NCI-H1092 treated with DMSO at 0.1 percent for 48 hours (cell line): ENCODE measurements at places on chromosomes 16 and 17.

- DNase-seq, result peak; percentile 81
Observed at GRCh38 chr16:20214401-20214800, 112.9 kb downstream of the GP2 start.

DNA sequence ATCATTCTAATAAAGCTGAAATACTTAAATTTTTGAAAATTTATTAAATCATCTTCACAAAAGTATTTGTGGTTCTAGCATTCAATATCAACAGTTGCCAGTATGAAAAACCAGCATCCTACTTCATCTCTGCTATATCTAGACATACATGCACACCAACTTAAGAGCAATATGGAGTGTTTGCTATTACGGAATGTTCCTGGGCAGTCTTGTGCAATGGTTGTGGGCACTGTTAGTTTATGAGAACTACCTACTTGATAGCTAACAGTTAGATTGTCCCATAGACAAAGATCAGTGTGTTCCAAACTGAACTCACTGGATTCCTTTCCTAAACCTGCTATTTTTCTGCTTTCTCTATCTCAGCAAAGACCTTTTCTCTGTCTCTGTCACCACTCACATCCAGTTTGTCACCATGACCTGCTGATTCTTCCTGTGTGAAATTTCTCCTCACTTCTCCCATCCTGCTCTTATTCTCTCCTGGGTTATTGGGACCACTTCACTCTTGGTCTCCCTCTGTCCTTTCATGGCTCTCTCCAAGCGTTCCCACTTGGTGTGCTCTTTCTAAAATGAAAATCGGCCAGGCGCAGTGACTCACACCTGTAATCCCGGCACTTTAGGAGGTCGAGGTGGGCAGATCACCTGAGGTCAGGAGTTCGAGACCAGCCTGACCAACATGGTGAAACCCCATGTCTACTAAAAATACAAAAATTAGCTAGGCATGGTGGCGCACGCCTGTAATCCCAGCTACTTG lies 27.7 kb downstream of the CNTROB start:
- no peak for DNase-seq

DNA sequence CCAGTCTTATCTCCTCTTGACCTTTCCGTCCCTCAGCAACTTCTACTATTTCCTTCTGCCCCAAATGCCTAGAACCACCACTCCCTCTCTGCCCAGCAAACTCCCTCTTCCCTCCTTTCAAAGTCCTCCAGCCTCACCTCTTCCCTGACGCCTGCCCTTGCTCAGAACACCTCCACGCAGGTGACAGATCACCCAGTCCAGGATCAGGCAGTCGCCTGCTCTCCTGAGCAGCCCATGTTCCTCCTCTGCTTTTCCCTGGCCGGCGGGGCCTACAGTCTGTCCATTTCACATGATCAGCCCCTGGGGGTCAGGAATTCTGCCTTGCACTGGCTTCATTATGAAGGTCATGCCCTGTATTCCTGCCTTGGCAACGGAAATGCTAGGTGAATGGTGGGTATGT lies 422 bp downstream of the CD300LF start:
- DNase-seq, result no peak

DNA sequence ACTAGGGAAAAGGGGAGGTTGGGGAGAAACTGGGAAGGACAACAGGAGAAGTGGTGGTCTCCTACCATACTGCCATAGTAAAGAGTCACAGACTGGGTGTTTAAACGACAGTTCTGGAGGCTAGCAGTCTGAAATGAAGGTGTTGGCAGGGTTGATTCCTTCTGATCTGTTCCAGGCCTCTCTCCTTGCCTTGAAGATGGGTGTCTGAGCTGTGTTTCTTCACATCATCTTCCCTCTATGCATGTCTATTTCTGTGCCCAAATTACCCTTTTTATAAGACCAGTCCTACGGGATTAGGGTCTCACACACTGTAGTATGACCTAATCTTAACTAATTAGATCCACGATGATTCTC lies 79.8 kb upstream of the TMEM97 start:
- DNase-seq, result no peak

DNA sequence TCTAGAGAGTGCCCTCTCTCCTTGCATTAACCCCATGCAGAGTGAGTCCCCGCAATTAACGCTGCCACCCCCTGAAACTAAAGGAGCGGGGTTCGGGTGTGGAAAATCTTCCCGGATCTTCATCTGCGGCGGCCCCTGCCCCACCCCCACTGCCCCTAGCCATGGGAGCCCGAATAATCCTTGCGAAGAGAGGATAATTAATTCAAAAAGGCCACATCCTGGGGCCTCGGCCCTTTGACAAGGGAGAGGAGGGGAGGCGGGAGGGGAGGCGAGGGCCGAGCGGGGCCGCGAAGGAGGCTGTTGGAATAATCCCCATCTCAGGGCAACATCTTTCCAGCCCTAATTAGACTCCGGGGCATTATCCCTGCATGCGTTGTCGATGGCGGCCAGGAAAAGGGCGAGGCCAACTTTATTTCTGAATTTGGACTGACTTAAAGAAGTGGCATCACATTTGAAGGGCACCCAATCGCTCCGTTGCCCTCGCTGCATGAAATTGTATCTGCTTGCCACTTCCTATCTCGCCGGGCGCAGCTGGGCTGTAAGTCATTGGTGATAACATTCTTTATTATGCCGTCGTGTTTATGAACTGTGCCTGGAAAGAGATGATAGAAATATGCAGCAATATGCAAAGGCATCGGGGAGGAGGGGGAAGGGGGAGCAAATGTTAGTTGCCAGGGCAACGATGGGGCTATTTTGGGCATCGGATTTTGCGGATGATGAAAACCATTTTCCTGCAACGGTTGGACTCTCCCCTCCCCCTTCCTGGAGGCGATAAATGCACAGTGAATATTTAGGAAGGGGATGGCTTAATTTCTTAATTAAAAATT lies 387.1 kb upstream of the TNRC6C start:
- DNase-seq, result no peak

DNA sequence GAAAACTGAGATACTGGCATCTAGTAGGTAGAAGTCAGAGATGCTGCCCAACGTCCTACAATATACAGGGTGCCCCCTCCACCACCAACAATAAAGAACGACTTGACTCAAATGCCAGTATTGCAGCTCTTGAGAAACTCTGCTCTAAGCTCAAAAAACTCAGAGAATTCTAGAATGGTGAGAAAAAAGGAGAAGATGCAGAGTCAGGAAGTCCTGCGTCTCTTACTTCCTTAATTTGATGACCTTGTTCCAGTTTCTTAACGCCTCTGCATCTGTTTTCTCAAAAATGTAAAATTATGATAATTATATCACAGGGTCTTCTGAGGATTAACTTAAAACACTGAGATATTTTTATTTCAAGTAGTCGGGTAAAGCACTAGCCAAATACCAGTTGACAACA lies 1.7 kb upstream of the HSBP1 start:
- DNase-seq, result no peak

DNA sequence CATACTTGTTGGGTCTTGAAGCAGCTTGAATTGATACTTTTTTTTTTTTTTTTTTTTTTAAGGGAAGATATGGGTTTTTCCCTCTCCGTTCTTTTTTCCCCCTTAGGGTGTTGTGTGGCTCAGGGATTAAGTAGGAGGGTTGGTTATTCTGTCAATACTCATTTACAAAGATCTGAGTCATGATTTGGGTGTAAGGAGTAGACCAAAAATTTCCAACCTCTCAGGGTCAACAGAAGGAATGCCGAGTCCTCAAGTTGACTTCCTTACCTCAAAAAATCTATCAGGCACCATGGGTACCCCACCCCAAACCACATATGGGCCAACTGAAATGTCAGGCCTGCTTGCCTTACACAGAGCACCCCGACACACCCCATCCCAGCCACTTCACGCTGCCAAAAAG lies 230.5 kb downstream of the CCDC182 start:
- DNase-seq, result no peak

DNA sequence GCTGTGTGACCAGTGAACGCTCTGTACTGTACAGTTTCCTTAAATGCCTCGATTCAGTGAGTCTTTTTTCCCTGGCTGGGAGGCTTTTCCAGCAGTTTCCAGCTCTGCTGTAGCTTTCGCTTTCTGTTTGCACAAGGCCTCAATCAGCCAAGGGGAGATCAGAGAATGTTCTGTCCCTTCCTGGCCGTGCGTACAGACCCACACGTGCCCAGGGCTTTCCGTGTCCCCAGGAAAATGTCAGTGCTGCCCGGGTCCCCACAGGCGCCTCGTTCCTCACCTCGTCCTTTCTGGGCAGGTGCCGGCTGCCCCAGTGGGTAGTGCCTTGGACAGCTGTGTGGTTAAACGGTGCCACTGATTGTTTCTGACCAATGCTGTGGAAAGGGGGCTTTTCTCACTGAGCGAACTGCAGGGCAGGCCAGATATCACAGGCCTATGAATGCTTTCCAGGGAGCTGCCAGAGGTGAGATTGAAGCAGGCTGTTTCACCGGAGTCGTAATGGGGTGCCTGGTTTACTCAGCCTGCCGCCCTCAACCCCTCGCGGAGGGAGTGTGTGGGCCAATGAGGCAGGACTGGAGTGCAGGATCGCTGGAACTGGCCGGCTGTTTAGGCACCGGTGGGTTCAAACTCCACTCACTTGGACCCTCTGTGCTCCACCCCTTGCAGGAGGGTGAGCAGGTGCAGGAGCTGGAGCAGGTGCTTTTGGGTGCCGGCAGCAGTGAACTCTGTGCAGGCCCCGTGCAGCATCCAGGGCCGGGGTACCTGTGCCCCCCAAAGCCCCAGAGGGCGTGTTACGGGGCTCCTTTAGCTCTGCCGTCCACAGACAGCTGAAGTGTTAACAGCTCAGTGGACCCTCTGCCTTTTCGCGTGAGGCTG lies 44.4 kb downstream of the ZNF778 start:
- no peak for DNase-seq

- no peak for DNase-seq
Observed at GRCh38 chr17:64531955-64532371, 25.2 kb downstream of the CEP95 start.

GRCh38 chr17:70181376-70181775 lies 12.0 kb downstream of the KCNJ2 start:
- peak; percentile 12 for DNase-seq

GRCh38 chr16:75385507-75386152 lies 47.7 kb downstream of the CFDP1 start:
- DNase-seq, result peak; percentile 63

- DNase-seq, result no peak
Observed at GRCh38 chr16:19153876-19154275, 14.2 kb upstream of the SYT17 start.

DNA sequence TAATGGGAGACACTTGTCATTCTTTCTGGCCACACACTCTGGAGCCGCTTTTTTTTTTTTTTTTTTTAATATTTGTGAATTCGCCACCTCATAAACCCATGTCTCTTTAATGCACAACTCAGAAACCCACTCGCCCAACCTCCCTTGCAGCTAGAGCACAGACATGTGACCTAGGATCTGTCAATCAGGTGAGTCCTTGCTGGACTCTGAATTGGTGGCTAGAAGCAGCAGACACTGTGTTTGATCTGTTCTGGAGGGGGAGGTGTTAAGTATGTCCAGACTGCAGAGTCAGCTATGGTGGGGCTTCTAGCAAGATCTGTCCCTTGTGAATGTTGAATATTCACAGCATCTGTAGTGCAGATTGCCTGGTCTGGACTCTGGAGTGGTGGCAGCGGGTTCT lies 112.1 kb downstream of the PRKCB start:
- DNase-seq, result peak; percentile 32

DNA sequence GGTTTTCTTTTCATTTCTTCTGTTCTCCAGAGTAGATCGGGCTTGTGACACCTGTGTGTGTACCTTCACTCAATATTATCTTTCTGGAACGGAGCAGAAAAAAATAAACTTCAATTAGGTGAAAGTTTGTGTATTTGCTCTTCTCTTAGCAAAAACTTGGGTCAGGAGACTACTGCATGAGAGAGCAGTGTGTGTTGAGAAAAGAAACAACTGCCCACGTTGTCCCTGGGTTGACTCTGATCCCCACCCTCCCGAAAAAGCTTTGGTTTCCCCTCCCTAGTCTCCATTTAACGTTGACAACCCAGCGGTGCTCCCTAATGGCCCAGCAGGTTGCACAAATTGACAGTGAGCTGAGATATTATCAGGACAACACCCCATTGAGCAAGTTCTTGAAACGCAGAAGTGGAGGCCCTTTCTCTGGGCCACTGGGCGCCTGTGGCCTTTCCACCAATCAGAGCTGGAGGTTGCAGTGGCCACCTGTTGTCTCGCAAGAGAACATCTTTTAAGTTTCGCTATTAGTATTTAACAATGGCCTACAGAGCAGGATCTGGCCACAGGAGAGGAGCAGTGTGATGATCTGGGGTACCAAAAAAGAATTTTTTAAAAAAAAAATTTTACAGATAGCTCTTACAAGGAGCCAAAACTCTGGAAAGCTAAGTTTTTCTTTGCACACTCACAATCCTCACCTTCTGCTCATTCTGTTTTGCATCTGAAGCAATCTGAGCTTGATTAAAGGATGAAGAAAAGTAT lies 1.5 kb upstream of the TOX3 start:
- DNase-seq, result peak; percentile 35

GRCh38 chr17:6506679-6507231 lies 49.6 kb downstream of the PITPNM3 start:
- no peak for DNase-seq

DNA sequence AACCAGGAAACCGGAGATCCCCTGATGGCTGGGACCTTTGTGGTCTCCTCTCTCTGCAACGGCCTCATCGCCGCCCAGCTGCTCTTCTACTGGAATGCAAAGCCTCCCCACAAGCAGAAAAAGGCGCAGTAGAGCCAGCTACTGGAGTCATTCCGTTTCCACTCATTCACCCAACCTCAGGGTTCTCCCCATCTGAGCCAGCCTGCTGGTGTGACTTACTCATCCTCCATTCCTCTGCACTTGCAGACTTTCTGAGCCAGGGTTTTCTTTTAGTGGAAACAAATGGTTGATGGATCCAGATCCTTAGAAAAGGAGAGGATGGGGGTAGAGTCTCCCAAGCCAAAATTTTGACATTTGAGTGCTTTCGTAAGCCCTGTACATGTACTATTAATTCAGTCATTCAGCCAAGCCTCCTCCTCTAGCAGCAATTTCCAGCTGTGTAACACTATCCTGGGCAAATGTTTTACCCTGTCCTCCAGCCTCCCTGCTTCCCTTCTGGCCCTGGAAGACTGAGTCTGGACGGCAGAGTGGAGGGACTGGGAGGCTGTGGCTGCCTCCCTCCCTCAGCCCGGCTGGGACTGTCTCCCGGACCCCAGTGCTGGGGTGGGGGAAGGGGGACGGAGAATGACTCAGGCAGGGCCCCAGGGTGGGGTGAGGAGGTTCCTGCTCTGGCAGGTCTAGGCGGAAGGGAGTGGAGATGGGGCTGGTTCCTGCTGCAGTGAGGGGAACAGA lies 2.3 kb downstream of the SOX15 start:
- no peak for DNase-seq

GRCh38 chr16:84613408-84614072 lies 4.3 kb downstream of the COTL1 start:
- DNase-seq, result no peak

DNA sequence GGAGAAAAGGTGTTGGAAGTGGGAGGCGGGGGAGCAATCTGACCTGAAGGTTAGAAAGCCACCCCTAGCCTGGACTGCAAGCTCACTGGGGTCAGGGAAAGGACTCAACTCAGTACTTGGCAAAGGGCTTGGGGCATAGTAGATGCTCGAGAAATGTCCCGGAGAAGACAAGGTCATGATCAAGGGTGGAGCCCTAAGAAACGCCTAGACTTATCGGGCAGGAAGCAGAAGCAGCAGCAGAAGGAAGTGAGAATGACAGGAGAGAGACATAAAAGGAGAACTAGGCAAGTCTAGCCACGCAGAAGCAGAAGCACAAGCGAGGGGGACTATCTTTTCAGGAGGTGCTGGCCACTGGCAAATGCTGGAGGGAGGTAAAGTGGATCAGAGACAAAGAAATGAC lies 10.2 kb downstream of the COTL1 start:
- DNase-seq, result no peak
